GM23248 (cell line): ENCODE measurements at places on chromosomes 7 and 10.

GRCh38 chr10:5573968-5574641 is 49.3 kb downstream of the CALML3 start:
- no peak for DNase-seq

GRCh38 chr7:152402384-152403250 is 33.2 kb downstream of the KMT2C start:
- peak; percentile 42 for DNase-seq

GRCh38 chr10:69650589-69651261 is 20.7 kb downstream of the FAM241B start:
- DNase-seq: no peak

- DNase-seq: peak; percentile 11
These were observed 156.3 kb upstream of the C7orf33 start for GRCh38 chr7:148434181-148434757.

GRCh38 chr10:73559590-73559989 is 31.6 kb downstream of the USP54 start:
- peak; percentile 9 for DNase-seq

GRCh38 chr10:87759551-87759950 is 58.5 kb downstream of the ATAD1 start:
- DNase-seq: no peak

DNA sequence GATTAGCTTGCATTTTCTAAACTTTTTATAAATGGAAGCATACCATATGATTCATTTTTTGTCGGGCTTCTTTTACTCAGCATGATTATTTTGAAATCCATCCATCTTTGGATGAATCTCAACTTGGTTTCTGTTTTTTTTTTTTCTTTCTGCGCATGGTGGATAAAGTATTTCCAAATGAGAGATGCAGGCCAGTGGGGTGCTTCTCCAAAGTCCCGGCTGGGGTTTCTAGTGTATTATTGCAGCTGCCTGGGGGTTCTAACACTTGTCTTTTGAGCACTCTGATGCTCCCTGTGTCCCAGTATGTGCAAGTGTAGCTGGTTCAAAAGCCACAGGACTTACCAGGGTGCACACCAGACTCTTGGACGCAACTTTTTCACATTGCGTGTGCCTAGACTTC is 70.9 kb upstream of the LOXL4 start:
- peak; percentile 68 for DNase-seq

DNA sequence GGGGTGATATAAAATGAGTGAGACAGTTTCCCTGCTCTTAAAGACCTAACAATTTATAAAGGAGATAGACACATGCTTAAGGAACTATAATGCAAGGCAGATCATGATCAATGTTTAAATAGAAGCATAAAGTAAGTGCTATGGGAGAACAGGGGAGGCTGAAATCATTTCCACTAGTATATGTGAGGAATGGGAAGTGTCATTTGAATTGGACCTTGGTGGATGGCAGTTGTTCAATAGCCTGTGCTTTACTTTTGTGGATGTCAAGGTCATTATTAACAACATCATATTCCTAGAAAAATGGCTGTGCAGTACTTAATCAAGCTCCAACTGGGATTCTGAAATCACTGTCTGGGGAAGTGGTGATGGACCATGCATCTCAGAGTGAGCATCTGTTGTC is 14.7 kb downstream of the NPY start:
- no peak for DNase-seq

- DNase-seq: peak; percentile 95
These were observed 76.6 kb upstream of the DGKI start for GRCh38 chr7:137923380-137923779.

DNA sequence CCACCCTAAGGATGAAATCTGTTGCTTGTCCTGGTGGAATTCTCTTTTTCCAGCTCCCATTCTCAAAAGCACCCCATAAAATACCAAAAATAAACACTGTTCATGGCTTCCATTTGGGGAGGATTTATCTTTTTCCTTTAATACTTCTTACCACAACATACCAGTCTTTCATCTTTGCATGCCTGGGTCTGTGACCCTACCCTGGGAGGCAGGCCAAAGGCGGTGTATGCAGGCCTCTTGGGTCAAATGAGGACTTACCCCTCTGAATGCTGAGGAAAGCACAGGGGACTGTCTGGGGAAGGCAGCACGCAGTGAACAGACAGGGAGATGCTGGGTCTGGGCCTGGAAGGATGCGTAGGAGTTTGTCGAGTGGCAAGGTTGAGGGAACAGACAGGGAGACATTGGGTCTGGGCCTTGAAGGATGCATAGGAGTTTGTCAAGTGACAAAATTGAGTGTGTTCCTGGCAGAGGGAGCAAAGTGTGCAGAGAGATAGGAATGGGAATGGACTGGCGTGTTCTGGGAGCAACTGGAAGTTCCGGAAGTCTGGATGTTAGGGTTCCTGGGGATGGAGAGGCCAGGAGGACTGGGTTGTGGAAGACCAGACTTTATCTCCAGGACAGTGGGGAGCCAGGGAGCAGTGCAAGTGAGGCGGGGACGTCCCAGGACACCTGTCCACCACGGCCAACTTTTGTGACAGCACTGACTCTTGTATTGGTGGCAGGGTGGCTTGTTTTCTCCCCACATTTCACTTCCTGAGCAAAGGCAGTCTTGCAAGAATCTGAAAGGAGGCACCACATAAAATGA is 40.8 kb downstream of the MYL10 start:
- no peak for DNase-seq

DNA sequence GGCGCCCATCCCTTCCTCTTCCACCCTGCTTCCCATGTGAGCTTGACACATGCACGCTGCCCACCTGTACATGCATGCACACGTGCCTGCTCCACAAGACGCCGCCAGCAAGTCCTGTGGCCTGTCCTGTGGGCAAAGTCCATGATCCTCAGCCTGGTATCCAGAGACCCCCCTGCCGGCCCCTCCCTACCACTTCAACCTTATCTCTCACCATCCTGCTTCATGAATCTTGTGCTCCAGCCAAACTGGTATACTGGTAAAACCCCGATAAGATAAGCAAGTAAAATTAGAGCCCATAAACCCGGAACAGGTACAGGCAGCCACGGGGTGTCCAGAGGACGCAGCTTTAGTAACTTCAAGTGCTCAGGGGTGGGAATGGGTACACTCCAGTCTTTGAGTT is 11.8 kb upstream of the TBXAS1 start:
- DNase-seq: no peak

GRCh38 chr10:14736043-14736442 is 38.7 kb downstream of the FAM107B start:
- no peak for DNase-seq

GRCh38 chr7:27324246-27324645 is 81.6 kb downstream of the EVX1 start:
- no peak for DNase-seq

GRCh38 chr7:13933536-13933935 is 55.9 kb downstream of the ETV1 start:
- DNase-seq: no peak

DNA sequence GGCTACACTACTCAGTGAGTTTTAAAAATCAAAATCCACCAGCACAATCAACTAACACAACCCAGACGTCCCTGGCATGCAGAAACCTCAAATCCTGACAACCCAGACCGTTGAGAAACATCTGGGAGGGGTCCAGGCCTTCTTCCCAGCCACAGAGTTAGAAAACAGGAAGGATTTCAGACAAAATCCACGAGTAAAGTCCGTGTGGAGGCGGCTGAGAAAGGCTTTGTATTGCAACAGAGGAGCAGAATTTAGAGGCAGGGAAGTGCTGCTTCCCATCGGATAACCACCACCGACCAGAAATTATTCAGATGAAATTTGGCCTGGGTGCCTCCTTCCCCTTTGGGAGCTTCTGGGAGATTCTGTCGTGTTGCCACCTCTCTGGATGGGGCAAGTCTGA is 61.5 kb downstream of the TNS3 start:
- DNase-seq: peak; percentile 89

DNA sequence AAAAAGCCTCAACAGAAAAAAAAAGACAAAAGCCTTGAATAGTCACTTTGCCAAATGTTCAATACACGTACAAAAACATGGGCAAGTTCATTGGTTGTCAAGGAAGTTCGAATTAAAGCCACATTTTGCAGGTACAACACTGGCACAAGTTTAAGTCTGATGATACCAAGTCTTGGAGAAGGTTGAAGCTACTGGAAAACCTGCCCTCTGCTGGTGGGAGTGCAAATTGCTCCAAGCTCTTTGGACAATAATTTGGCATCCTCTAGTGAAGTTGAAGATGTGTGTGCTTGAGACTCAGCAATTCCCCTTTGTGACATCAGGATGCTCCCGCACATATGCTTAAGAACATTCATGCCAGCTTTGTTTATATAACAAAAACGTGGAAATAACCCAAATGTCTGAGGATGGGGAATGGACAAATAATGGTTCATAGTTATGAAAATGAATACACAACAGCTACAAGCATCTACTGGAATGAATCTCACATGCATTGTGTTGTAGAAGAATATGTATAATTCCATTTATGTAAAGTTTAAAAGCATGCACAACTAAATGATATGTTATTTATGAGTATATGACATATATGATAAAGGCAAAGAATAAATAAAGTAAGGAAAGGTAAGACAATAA is 120.0 kb upstream of the PLPP4 start:
- DNase-seq: peak; percentile 36

GRCh38 chr10:452512-453426 is 236.7 kb downstream of the DIP2C start:
- DNase-seq: peak; percentile 33

DNA sequence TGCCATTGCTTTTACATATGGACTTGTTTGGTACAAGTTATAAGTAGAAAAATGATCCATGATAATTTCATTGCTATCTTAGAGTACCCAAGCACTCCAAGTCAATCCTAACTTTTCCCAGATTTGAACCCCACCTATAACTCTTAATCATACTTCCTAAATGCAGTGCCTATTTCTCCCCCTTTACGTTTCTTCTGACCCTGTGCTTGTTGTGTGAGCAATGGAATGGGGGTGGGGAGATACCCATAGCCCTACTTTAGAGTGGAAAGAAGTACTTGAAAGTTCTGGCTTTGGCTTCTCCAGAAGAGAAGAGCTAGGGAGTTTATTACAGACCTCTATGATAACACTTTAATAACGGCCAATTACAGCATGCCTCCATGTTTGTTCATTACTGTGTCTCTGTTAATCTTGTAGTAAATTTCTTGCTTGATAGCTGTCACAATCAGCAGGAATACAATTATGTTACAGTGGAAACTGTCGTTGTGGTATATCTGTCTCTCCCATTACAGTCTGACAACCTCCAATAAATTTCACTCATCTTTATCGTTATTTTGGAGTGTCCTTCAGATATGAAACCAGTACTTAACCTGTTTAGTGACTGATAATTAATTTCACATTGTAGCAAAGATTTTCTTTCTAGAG is 34.0 kb downstream of the CNPY1 start:
- DNase-seq: no peak

DNA sequence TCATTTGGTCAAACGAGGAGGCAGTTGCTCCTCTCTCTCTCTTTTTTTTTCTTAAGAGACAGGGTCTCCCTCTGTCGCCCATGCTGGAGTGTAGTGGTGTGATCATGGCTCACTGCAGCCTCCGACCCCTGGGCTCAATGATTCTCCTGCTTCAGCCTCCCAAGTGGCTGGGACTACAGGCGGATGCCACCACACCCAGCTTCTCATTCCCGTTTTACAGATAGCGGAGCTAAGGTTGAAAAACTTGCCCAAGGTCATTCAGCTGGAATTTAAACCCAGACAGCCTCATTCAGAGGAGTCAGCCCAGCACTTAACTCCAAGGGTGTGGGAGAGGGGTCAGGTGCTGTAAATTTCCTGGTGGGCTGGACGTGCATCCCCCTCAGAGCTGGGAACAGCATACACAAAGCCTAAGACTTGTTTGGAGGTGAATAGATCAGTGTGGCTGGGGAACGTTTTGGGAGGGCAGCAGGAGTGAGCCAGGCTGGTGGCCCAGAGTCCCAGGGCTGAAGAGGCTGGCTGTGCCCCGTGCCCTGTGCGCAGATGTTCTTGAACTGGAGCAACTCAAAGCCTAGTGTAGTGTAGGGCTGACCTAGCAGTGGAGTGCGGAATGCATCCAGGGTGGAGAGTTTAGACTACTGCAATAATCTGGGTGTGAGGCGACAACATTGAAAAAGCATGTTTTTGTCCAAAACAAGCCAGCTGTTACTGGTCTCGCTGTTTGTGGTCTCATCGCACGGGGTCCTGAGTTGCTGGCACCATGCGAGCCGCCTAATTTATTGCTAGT is 2.3 kb downstream of the HTRA1 start:
- DNase-seq: no peak

- DNase-seq: no peak
These were observed 42.1 kb downstream of the TMEM178B start for GRCh38 chr7:141115965-141116364.

DNA sequence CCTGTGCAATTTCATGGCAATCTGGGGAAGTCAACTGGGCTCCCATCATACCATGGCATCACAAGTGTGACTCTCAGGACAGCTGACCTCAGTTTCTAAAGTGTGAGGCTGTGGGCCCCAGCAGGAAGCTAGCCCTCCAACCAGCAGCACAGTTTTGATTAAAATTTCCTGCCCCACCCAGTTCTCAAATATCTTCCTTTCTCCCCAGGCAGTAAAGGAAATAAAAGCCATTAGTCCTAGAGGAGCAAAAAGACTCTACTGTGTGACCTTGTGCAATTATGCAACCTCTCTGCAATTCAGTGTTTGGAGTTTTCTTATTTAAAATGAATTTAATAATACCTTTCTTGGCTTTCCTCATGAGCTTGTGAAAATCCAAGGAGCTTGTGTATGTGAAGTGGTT is 143.1 kb upstream of the CDCA7L start:
- DNase-seq: no peak

DNA sequence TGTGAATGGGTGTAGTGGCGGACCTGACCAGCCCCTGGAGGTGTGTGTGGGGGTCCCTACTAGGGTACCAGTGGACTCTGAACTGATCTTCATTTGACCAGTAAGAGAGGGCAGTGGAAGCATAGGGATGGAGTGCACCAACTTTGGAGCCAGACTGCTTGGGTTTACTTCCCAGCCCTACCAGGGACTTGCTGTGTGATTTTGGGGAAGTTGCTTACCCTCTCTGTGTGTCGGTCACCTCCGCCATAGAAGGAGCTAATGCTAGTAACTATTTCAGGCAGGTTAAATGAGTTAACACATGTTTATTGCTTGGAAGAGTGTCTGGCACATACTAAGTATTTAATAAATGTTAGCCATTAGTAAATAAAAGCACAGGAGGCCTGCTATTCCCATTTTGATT is 6.6 kb downstream of the ADCYAP1R1 start:
- no peak for DNase-seq

DNA sequence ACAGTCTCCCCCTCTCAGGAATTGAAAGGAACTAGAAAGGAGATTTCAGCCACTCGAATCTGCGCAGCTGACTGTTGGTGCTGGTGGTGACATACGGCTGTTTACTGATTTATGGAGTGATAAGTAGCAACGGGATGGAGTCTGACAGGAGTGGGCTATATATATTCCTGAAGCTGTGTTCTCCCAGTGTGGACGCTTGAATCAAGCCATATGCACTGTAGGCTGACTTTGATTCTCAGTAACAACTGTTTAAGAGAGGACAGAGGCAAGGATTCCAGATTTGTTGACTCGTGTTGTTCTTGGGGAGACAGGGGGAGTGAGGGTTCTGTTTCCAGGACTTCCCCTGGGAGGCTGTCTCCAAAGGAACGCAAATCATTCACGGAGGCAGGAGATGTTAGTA is 260.1 kb upstream of the AUTS2 start:
- no peak for DNase-seq

GRCh38 chr10:75592791-75593643 is 161.6 kb downstream of the LRMDA start:
- DNase-seq: no peak

- DNase-seq: no peak
These were observed 316.6 kb upstream of the AKR1E2 start for GRCh38 chr10:4509405-4509804.

- DNase-seq: no peak
These were observed 45.4 kb downstream of the GNA12 start for GRCh38 chr7:2798669-2799068.
